ENCODE measurements at places on chromosomes 3 and 15.

DNA sequence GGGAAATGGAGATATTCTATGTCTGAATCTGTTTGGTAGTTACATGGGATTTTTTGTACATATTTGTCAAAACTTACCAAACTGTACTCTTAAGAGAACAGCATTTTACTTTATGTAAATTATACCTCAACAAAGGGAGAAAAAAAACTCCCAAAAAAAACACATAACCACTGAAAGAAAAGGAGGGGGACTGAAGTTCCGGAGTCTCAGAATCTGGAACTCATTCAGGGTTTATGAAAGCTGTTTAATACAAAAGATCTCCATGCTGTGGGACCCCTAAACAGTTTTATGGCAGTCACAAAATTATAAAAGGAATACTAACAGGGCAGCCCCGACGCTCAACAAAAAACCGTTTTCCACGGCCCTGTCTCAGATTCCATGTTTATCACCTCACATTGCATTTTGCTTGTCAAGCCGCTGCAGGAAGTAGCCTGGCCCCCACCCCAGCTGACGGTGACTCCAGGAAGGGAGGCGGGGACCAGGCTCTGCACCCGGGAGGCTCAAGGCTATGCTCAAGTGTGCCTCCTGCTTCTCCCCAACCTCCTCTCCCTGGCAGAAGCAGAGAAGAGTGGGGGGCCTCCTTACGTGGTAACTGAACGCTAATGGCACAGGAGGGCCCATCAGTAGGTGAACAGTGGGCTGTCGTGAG is 29.3 kb downstream of the RFT1 start:
- DNase-seq: no peak

DNA sequence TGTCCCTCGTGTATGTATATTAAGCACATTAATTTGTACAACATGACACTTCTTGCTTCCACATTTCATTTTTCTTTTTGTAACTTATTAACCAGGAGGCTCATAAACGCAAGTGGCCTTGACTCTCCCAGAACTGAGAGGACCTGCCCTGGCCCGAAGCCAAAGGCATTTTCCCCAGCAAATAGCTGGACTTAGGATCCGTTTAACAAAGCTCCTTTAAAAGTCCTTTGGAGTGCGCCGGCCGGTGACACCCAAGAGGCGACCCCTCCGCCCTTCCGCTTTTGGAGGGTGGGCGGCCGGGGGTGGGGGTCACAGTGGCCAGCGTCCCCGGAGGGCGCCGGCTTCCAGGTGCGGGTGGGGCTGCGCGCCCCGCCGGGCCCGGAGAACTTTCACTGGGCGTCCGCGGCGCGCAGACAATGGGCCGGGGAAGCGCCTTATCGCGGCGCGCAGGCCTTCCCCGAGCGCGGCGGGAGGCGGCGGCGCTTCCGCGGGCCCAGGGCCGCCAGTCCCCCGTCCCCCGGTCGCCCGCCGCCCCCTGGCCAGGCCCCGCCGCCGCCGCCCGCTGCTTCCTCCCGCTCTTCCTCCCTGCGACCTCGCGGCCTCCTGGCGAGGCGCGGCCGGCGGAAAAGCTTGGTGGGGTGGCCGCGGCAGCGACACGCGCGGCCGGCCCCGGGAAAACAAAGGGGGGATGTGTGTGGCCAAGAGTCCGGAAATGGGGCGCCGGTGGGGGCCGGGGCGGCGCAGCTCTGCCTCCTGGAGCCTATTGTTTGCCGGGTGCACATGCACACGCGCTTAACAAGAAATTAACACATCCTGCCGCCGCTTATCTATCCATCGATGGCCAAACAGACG is 613.4 kb downstream of the MCTP2 start:
- no peak for DNase-seq

GRCh38 chr15:63221346-63221745 is 31.9 kb downstream of the RAB8B start:
- DNase-seq: no peak

DNA sequence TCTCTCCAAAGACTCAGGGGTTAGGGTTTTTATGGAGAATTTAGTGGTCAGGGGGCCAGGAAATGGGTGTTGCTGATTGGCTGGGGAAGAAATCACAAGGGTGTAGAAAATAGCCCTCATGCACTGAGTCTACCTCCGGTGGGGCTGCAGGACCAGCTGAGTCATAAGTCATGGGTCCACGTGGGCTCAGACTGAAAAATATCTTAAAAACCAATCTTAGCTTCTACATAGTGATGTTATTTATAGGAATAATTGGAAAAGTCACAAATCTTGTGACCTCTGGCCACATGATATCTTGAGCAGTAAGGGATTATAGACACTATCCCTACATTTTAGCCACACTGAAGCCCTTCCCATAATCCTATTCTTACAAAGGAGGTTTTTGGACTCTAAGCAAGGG is 224.0 kb downstream of the DPH6 start:
- no peak for DNase-seq

DNA sequence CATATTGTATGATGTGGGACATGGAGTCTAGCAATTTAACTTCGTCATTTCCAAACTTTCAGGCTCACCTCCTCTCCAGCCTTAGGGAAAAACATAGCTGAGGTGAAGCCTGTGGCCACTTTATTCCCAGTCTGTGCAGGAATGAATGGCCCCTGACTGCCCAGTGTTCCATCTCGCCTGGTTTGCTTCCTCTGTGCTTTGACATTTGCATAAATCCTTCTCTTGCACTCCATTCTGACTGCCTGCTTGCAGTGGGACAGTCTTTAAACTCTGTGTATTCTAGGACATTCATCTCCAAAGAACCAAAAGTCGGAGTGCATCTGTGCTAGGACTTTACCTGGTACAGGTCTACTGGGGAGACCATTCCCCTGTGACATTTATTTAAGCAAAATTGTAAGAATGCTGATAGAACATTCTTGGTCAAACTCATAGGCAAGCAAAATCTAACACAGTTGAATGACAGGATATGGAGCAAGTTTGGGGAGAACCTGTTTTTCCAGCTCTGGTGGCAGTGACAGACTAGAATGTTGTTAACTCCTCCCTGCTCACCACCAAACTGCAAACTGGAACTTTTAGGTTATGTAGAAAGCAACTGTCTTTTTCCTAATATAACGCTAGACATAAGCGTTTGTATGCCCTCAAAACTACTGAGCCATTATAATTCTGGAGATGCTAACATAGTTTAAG is 22.1 kb downstream of the TMED3 start:
- no peak for DNase-seq

GRCh38 chr3:118544458-118544857 is 490.2 kb downstream of the IGSF11 start:
- DNase-seq: no peak

- DNase-seq: no peak
Observed at GRCh38 chr3:66270288-66270687, 49.5 kb downstream of the SLC25A26 start.

DNA sequence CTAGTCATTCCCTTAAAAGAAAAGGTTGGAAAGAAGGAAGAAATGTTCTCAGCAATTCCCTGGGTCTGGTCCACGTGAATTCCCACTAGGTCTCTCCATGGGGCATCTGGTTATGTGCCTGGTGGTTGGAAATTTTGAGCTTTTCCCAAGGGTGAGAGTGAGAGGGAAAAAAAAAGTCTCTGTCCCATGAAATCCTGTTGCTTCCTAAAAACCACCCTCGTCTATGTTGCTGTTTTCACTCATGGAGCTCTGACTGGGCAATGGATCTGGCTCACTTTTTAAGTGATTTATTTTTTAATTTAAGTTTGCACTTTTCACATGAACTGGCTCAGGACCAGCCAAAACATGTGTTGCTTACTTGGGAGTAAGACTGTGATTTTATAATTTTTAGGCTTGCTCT is 190.1 kb downstream of the CHST2 start:
- DNase-seq: no peak

DNA sequence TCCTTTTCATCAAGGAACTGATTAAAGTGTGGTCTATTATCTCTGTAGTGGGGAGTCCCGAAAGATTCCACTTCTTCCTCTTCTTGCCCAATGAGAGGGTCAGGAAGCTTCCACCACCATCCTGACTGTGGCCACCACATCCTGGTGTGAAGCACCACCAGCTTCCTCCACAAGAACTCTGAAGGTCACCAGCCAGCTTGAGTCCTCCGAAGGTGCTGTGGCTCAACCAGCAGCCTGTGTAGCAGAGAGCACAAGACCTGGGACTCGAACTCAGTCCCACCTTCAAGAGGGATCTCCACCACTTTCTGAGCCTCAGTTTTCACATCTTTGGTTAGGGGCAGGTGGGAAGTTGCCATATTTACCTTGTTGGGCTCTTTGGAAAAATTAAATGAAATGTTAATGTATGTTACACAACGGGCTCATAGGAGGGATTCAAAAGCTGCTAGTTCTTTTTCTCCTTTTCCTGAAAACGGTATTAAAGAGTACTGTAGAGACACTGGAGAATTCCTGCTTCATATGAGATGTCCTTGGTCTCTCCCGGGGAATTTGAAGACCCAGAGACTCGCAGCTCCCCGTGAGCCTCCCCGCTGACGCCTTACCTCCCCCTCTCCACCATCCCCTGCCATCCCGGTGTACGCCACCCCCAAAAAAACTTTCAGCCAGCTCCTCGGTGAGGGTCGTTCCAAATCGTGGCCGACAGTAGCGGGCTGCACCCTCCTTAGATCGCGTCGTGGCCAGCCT is 816 bp upstream of the ACAN start:
- DNase-seq: no peak

DNA sequence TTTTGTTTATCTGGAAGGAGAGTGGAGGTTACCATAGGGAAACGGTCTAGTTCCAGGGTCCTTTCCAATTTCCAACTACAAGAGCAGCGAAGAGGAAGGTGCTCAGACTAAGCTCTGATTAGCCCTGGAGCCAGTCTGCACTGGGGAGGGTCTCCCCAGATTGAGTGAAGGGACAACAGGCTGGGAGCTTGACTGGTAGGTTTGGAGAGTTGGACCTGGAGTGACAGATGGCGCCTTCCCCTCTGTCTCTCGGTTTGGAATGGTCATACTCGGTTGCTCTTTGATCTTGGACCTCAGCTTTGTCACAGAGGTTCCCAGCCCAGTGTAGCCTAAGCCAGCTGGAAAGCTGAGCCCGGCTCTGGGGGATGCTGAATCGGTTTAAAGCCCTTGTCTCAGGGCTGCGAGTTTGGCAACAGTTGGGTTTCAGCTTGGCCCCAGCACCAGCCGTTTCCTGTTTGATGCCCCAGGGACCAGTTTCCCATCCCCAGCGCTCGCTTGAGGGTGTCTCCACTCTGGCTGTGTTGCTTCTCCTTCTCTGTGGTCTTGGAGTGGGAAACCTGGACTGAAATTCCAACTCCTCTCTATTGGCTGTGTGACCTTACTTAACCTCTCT is 53.1 kb upstream of the ULK4 start:
- DNase-seq: no peak

- no peak for DNase-seq
Observed at GRCh38 chr3:71168880-71169411, 414.6 kb downstream of the FOXP1 start.

DNA sequence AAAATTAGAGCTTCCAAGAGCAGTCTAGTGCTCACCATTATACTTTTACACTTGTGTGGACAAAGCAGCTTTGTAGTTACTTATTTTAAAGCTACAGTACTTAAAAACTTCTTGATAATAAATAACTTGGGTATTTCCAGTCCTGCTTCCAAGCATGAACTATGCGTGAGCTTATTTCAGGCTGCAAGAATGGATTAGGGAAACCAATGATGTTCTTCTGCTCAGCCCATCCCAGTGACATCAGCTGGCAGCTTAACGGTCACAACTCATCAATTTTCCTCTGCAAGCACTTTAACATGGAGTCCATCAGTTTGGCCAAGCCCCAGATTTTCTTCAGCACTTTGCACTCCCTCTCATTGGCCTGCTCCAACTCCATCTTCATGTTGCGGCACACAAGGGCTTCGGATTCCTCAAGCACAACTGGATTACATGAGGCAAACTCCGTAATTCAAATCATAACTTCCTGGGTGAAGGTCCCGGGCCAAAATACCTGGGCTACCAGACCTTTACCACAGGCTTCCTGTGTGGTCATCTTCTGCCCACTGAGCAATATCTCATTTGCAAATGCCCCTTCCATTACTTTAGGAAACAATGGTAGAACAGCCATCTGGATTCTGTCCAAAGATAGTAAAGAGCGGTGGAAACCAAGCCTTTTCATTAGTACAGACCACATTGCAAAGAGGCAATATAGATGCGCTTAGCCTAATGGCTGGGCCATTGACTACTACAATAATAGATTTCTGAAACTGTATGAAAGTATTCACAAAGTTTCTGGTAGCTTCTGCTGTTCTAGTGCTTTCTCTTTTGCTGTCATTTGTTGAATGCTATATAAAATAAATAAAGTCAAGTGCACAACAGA is 87.5 kb upstream of the DAZL start:
- DNase-seq: no peak

GRCh38 chr3:15438983-15439382 is 11.6 kb downstream of the EAF1 start:
- DNase-seq: no peak

DNA sequence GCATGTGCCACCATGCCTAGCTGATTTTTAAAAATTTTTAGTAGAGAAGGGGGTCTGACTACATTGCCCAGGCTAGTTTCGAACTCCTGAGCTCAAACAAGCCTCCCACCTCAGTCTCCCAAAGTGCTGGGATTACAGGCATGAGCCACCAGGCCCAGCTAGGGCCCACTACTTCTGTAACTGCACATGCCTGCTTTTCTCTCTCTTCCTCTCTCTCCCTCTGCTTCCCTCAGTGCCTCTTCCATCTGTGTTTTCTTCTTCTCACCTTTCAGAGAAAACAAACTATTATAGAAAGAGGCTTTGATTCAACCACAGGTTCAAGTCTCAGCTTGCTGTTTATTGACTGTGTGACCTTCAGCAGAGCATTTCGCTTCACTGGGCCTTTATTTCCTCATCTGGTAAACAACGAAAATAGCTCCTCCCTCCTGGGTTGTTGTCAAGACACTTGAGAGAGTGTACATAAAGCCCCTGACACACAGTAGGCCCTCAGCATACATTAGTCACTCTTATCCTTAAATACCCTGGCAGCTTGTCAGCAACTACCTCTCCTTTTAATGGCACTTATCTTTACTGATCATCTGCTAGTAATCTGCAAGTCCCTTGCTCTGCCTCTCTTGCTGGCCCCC is 10.2 kb downstream of the TADA3 start:
- no peak for DNase-seq

GRCh38 chr3:172918568-172919296 is 168.2 kb downstream of the ECT2 start:
- no peak for DNase-seq

GRCh38 chr15:80536231-80536630 is 132.0 kb downstream of the ARNT2 start:
- DNase-seq: peak; percentile 90

Measured in NCI-H2081 treated with DMSO at 0.1 percent for 48 hours (cell line).